HTR-8/SVneo (cell line): ENCODE measurements at places on chromosomes 12 and 14.

GRCh38 chr14:67935371-67935770, 115.8 kb downstream of the RAD51B start:
- DNase-seq = no peak

GRCh38 chr14:79514700-79515099, 696.6 kb downstream of the DIO2 start:
- DNase-seq = peak; percentile 25

GRCh38 chr14:24293525-24293924, 6.1 kb downstream of the DHRS1 start:
- DNase-seq = no peak

GRCh38 chr14:93056840-93057585, 58.7 kb downstream of the ITPK1 start:
- DNase-seq = no peak

DNA sequence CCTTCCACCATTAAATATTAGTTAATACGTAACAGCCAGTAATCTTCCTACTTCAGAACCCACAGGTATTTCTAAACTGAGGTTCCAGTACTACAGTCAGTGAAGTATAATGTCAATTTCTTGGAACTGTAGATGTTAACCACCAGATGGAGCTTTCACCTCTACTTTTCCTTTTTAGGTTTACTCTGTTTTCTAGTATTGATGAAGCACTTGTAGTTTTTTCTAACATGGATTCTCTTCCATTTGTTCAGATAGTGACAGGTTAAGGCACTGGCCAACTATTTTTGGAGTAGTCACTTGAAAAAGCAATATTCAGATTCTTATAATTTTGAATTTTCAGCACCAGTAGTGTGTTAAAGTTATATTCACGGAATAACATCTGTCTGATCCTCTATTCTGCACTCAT, 4.6 kb upstream of the SEC23A start:
- DNase-seq = peak; percentile 43

GRCh38 chr12:69987579-69988091, 162.6 kb downstream of the MYRFL start:
- peak; percentile 71 for DNase-seq

DNA sequence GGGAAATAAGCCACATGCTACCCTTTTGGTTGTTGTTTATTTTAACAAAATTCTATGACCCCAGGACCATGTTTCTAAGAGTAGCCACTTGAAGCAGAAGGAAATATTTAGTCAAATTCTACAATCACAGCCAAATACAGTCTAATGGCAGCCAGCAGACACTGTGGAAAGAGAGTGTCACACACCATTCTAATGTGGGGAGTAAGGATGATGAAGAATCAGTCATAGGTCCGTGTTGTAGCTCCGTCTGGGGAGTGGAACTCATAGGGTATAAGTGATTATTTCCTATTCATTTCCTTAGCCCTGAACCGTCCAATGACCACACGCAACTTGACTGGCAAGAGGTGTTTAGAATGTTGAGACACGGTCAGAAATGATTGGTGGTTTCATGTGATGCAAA, 461.2 kb downstream of the DPF3 start:
- no peak for DNase-seq

DNA sequence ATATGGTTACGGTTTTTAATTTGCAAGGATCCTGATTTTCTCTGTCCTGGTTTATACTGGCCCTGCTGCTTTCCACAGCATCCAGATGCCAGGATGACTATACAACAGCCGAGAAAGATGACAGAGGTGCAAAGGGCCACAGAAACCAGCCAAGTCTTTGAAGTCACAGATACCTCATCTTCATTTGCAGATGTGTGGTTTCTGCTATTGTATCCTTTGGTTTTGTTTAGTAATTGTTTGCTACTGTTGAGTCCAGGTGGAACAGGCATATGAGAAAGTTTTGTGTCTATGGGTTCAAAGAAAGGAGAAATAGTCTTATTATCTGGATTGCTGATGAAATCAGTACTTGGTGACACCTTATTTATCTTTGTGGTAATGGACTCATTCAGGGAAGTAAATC, 17.3 kb upstream of the KLHL42 start:
- no peak for DNase-seq

DNA sequence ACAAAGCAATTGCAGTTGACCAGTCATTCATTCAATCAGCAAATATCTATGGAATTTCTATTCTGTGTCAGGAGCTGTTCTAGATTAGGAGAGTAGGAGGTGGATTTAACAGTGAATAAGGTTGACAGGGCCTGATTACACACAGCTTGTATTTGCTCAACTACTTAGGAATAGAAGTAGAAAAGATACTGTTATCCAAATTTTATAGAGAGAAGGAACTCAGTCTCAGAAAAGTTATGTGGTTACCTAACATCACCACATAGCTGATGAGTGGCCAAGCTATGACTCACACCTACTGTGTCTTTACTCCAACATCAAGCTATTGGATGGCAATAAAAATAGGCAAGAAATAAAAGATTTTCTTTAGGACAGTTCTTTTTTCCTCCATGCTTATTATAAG, 374.8 kb downstream of the RMST start:
- no peak for DNase-seq

- no peak for DNase-seq
These were observed 48.0 kb upstream of the TRAF3 start for GRCh38 chr14:102729268-102729667.

- no peak for DNase-seq
These were observed 70.0 kb downstream of the ARMH4 start for GRCh38 chr14:58082011-58082410.

- DNase-seq = no peak
These were observed 9.6 kb upstream of the FOXG1 start for GRCh38 chr14:28756884-28757570.

DNA sequence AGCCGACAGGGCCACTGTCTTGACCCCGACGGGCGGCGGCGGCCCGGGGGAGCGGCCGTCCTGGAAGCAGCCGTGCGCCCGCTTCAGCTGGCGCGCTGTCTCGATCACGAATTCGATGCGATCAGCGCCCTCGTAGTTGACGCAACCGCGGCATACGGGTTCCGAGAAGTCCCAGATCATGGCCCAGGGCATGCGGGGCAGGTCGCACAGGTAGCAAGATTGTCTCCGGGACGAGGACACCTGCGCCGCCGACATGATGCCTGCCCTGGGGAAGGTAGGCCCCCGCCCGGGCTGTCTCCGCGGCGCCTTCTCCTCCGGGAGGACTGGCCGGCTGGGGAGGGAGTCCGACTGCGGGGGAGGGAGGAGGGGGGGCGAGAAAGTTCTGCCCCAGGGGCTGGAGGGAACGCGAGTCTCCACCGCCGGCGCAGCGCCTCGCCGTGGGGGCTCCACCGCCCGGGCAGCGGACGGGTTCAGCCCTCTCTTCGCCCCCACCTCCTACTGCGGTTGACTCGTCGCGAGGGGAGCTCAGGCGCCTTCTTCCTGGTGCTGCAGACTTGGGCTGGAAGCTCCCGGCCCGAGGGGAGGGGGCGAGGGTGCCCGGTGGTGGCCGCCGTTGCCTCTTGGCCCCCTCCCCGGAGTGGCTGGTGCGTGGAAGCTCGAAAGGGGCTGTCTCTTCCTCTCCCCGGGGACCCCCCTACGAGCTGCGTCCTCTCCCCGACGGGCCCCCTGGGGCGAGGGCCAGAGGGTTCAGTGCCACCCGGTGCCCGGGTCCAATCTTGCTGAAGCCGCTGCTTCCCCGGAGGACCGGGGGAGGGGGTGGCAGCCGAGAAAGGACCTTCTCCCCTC, 747 bp downstream of the IRF2BPL start:
- DNase-seq = peak; percentile 82
